COR-L47 (cell line): ENCODE measurements at places on chromosomes 3 and 15.

GRCh38 chr15:89129123-89129815, 41.0 kb downstream of the ABHD2 start:
- peak; percentile 23 for DNase-seq

GRCh38 chr3:27633224-27633545, 88.9 kb downstream of the EOMES start:
- no peak for DNase-seq

DNA sequence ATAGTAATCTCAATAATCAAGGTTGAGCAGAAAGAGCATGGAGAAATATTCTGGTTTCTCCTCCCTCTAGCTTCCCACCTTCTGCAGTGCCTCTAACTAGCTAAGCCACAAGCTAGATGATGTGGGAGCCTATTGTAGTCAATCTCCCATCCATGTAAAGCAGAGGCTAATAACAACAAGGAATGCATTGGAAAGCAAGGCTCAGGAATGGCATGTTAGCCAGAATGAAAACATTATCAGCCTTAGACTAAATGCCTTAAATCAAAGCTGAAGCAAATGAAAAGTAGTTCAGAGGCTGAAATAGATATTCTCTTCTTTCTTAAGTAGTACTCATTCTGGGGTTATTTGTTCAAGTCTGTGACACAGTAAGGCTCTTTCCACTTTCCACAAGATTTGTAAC, 350.3 kb upstream of the DPPA4 start:
- no peak for DNase-seq

GRCh38 chr3:127697551-127698240, 24.9 kb downstream of the ABTB1 start:
- DNase-seq: peak; percentile 78

- no peak for DNase-seq
Measured at GRCh38 chr3:195194559-195195206, 76.3 kb downstream of the XXYLT1 start.

- no peak for DNase-seq
Measured at GRCh38 chr15:55372701-55373440, 35.3 kb downstream of the CCPG1 start.

DNA sequence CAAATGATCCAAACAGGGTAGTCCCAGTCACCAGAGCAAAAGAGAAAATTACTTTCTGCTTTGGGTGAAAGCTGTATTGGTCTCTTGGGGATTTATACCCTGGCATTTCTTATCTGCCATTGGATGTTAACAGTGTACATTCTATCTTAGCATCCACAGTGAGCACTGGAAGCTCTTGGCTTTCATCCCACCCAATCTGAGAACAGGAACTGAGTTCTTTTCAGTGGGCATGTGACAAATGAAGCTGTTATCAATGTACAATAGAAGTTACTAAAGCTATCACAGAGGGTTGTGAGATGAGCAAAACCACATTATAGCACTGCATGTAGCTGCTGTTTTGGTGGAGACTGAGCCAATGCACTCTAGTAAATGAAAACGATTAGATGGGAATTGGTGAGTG, 300.7 kb downstream of the TUSC7 start:
- DNase-seq: no peak
